ENCODE measurements at places on chromosomes 5 and 9.

DNA sequence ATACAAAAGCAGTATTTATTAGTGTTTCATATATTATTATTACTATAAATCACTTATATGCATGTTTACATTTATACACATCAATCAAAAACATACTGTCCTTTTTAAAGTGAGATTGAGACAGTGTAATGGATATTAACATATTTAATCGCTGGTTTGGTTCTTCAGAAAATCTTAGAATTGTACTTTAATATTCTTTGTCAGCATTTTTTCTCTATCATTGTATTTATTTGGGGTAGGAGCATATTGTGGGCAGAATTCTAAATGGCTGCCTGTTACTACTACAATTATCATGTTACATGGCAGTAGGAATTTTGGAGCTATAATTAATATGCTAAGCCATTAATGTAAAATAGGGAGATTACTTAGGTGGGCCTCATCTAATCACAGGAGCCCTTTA lies 722.6 kb downstream of the TLR4 start:
- no peak for DNase-seq

DNA sequence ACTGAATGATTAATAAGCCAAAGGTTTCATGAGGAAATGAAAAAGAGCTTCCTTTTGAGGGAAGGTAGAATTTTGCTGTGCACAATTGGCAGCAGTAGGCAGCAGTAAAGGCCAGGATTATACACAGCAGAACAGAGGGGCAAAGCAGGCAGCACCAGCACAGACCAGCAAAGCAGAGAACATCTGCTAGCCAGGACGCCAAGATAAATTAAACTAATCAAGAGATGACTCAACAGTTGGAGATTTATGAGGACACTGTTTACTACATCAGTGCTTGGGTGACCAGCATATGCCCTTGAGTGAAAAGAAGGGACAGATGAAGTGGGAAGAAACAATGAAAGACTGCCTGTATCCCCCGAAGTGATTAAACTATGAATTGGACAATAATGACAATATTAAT lies 871.4 kb upstream of the CDH10 start:
- DNase-seq = no peak

- DNase-seq = no peak
Measured at GRCh38 chr9:131899296-131900228, 159.7 kb upstream of the RAPGEF1 start.

DNA sequence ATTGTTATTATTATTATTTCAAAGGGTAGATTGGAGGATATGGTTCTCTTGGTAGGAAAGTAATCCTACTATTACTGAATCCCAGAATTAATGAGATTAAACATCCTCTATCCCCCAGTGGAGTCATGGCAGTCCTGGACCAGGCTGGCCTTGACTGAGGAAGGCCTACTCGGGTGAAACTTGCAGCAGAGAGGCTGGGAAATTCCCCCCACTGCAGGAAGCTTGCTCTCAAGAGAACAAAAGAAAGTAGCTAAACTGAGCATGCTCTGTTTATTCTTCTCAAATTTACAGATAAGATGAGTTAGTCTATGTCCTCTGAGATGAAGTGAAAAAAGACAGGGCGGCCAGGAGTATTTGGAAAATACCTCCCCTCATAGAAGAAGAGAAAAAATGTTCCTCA lies 233.9 kb upstream of the RPS23 start:
- DNase-seq = no peak

DNA sequence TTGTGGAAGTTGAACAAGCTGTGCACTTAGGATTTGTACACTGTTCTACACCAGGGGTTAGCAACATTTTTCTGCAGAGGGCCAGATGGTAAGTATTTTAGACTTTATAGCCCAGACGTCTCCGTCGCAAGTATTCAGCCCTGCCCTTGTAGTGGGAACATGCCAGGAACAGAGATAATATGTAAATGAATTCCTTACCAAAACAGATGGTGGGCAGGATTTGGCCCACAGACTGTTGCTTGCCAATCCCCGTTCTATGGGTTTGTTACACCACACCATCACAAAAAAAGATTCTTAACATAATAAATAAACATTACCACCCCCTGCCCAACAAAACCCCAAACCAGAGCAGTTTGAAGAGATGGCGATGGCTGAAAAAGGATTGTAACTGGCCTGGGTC lies 74.3 kb downstream of the AMBP start:
- no peak for DNase-seq

- no peak for DNase-seq
Measured at GRCh38 chr5:54136516-54137440, 173.6 kb downstream of the ARL15 start.

GRCh38 chr5:106873568-106873967 lies 797.2 kb downstream of the EFNA5 start:
- no peak for DNase-seq

DNA sequence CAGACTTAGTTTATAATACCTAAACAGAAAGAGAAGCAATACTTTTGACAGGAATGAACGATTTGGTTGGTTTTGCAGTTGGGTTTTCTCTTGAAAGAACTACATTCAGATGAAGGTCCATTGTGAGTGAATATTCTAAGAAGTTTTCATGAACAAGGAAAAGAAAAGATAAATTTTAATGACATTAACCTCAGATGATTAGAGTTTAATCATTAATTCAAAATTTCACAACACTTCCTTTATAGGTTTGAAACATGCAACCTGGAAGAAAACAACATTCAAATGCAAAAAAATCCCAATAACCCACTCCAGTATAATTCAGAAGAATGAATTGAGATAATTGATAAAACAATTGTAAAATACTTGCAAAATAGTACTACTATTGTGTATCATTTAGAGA lies 23.8 kb downstream of the EQTN start:
- DNase-seq = no peak

- no peak for DNase-seq
Measured at GRCh38 chr5:91383956-91384300, 811 bp upstream of the ARRDC3 start.

- no peak for DNase-seq
Measured at GRCh38 chr9:114002271-114002985, 75.7 kb downstream of the AMBP start.

GRCh38 chr9:98485706-98486105 lies 223.0 kb downstream of the GABBR2 start:
- no peak for DNase-seq

DNA sequence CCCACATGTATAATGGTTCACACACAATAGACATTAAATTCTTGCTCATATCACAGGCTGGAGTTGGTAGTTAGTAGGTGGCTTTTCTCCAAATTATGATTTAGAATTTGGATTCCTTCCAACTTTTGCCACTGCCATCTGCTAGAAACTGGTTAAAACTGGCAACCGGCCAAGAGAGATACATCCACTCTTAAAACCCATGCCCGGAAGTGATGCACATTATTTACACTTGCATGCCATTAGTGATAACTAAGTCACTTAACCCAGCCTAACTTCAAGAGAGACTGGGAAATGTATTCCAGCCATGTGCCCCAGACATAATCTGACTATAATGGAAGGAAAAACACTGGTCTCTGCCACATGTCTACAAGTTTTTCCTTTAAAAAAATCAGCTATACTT lies 395.7 kb upstream of the SEMA6A start:
- DNase-seq = no peak

GRCh38 chr9:89542401-89543021 lies 44.6 kb upstream of the SEMA4D start:
- no peak for DNase-seq

DNA sequence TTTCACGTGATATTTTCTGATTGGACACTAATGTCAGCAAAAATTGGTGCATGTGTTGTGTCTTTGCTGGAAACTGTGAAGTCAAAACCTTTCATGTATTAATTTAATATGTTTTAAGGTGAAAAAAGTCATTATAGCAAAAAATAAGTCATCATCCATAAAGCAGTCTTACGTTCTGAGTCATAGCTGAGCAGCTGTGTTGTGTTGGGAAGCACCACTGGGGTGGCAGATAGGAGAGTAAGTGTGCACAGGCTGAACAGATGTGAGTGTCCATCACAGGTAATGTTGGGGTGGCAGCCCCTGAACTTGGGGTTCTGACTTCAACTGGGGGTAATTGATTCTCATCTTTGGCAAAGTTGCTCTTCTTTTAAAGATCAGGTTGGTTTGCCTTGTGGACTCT lies 156.8 kb downstream of the NXNL2 start:
- no peak for DNase-seq

GRCh38 chr5:139458580-139459407 lies 3.7 kb downstream of the ECSCR start:
- no peak for DNase-seq

DNA sequence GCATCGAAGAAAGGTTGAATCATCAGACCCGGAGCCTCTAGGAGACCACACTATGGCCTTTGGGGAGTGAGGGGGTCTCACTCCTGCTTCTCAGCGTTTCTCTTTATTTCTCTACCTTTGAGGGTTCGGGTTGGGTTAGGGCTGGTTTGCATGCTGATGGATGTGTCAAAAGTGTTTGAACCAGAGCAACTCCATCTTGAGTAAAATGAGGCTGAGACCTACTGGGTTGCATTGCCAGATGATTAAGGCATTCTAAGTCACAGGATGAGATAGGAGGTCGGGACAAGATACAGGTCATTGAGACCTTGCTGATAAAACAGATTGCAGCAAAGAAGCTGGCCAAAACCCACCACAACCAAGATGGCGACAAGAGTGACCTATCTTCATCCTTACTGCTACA lies 44.9 kb upstream of the TCF7 start:
- no peak for DNase-seq

DNA sequence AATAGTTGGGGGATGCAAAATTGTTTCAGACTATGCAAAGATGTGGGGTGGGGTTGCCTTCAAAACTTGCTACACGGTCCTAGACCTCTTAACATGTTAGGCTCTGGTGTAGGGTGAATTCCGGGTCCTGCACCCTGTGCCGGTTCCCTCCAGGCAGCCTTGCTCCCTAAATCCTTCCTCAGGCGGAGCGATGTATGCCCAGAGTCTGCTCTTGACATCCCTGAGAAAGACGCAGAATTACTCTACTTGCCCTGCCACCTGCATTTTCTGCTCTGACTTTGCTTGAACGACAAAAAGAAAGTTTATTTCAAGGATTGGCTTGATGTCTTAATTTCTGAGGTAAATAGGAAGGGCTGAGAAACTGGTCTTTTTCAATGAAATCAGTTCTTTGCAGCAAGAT lies 691 bp downstream of the THBS4 start:
- no peak for DNase-seq

DNA sequence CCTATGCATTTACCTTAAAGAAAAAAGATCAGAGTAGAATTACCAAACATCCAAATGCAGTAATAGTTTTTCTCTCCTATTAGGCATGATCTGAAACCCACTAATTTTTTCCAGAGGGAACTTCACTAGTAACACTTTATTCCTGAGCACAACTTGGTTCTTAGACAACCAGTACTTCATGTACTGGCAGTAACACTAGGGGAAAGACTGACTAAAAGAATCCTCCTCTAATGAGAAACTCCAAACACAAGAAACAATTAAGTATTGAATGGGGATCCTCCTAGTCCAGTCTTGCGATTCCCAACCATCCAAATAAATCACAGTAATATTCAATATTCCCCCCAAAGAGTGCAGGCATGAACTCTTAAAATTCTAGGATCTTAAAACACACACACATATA lies 48.9 kb downstream of the ZNF608 start:
- no peak for DNase-seq

DNA sequence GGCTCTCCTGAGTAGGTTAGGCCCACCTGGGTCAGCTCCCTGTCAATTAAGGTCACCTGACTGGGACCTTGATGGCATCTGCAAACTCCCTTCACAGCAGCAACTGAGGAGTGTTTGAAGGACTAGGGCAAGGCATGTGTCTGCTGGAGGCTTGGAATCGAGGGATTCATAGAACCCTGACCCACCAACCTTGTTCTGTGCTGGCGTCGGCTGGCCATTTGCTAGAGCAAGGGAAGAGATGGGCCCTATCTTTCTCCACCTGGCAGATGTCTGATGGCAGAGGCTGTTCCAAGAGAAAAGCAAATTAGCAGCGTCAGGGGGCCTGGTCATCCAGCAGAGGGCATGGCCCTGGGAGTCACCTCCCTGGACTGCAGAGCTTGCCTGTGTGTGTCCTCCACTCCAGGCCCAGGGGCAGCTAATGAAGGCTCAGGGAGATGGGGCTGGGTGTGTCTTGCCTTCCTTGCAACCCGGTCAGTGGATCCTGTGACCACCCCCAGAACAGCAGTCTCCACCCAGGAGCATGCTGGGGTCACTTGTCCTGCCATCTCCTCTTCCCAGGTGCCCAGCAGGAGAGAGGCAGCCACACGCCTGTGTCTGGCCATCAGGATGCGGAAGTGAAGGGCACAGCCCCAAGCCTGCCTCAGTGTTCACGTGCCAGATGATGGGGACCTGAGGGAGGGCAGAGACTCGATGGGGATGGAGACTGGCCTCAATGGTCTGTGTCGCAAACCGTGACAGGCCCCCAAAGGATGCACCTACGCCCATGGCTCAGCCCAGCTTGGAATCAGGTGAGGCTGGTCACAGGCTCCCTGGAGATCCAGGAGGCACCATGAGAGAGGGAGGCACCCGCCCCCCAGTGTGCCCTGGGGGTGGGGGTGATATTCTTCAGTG lies 53.9 kb downstream of the BARX1 start:
- no peak for DNase-seq

- no peak for DNase-seq
Measured at GRCh38 chr5:179762079-179762780, 29.6 kb downstream of the MAML1 start.

GRCh38 chr5:167304834-167305469 lies 986.5 kb upstream of the WWC1 start:
- no peak for DNase-seq

DNA sequence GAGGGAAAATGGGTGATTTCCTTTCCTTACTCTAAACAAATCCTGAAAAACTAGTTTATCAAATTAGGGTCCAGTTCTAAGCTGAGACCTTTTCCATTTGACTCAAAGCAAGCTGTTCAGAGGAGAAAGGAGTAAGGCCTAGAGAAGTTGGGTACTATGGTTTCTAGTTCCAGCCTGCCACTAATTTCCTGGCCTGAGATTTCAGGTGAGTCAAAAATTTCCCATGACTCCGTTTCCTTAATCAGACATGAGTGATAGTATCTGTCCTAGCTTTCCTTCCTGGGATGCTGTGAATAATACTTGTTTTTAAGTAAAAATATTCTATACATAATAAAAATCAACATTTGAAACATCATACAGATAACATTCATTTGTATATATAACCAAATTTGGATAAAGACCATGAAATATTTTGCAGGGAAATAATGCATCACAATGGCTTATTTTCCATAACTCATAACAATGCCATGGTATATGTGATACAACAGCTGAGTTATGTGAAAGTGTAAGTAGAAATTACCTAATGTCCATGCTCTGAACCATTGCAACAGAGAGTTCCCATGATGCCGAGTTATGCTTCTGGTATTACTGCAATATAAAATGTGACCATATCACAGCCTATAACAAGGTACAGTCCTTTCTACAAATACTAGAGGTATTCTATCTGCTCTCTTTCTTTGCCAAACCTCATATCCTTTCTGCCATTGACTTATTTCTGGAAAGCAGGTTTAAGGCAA lies 142.7 kb downstream of the MLLT3 start:
- no peak for DNase-seq

GRCh38 chr5:31382051-31382878 lies 149.6 kb downstream of the DROSHA start:
- DNase-seq = no peak

DNA sequence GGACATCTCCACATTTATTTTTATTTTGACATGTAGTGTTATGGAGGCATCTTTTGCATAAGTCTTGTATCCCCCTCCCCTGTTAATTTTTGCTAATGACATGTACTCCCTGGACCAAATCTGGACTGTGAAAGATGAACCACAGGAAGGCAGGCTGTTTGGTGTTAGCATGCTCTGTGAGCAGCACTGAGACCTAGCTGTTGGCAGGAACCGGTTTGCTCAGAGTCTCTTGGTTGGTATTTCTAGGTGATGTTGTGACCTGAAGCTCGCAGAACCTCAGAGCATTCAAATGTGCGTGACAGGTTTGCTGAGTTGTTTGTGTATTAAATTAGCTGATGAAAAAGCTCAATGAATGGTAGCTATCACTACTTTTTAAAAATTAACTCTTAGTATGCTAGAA lies 53.6 kb upstream of the PHF2 start:
- DNase-seq = no peak

Data from activated gamma-delta T cell (primary cell).